NCI-H1694 treated with DMSO at 0.1 percent for 48 hours (cell line): ENCODE measurements at places on chromosomes 2 and 18.
A peak's percentile ranks its signal among the peaks of the same experiment; 100 is the strongest.

- no peak for DNase-seq
These were observed 8.9 kb upstream of the GIGYF2 start for GRCh38 chr2:232688201-232688600.

DNA sequence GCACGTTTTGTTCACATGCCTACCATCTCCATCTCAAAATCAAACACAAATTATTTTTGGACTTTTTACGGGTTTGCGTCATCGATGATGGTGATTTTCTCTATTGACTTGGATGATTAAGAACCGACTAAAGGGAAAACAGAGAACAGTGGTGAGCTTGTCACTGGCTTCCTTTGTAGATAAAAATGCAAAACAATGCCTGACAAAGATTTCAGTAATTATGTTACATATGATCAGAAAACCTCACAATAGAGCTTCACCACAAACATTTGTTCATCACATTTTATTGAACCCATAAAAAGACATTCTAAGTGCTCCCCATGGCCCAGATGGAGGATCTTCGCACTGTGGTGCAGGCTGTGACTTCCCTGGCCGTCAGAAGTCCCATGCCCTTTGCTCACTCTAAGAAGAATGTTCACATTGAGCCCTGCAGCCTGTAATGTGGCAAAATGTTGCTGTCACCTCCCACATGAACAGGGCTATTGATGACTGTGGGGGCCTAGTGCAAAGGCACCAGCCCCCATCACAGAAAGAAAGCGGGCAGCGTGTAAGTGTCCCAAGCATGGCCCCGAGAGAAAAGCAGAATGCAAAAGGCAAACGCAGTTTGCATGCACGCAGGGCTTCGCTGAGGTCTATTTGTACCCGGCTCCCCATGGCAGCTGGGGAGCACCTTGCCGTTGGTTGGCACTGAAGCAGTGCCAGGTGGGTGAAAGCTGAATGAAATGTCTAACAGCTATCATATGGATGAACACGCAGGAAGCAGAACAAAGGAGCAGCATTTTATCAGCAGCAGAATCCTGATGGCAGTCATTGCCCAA lies 60.6 kb downstream of the BCL2 start:
- DNase-seq, result peak; percentile 12

- DNase-seq, result no peak
These were observed 1.8 kb upstream of the PDE11A start for GRCh38 chr2:178074123-178075005.

DNA sequence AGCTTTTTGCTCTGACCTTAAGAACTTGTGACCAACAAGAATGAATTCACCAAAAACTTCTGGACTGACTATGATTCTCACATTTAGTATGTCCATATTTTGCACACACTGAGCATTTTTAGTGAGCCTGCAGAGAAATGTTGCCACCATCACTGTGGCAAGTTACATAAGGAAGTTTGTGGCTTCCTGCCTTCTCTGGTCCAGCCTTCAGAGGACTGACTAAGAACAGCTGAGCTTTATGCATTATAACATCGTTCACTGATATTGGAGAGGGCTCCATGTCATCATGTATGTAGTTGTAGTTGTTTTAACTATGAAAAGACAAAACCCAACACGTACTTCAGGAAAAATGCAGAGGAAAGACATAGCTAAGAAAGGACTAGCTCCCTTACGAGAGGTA lies 218.0 kb upstream of the CRIM1 start:
- DNase-seq, result no peak

- DNase-seq, result no peak
These were observed 236.1 kb downstream of the GCA start for GRCh38 chr2:162579986-162580385.

DNA sequence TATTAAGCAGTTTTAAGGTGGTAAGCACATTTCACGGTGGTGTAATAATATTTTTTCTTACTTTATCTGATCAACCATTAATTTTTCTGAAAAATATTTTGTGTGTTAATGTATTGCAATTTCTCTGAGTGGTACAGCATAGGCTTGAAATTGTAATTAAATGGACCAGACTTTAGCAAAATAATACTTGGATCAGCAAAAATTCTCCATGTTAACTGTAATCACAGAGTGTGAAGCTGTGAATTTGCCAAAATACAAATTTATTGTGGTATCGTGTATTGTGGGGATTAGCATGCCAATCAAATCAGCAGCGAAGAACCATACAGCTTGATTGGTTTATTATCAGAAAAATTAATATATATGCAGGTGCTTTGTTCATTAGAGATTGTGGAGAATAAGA lies 1088.9 kb upstream of the GYPC start:
- no peak for DNase-seq

GRCh38 chr18:56807901-56808300 lies 156.7 kb downstream of the WDR7 start:
- DNase-seq, result no peak

DNA sequence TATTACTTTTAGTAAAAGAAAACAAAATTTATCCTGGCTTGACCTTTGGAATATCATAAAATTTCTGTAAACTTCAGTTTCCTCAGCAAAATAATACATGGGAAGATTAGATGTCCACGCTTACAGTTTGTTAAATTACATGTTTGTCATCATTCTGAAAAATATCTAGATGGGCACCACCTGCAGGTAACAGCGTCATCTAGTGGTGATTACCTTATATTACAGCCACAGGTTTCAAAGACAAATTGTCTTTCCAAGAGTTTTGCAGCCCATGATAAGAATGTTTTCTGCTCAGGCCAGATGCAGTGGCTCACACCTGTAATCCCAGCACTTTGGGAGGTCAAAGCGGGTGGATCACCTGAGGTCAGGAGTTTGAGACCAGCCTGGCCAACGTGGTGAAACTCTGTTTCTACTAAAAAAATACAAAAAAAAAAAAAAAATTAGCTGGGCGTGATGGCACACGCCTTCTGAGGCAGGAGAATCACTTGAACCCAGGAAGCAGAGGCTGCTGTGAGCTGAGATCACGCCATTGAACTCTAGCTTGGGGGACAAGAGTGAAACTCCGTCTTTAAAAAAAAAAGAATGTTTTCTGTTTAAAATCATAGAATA lies 96.3 kb upstream of the RASGRP3 start:
- DNase-seq, result peak; percentile 12

GRCh38 chr2:178225006-178225805 lies 30.9 kb downstream of the OSBPL6 start:
- no peak for DNase-seq

DNA sequence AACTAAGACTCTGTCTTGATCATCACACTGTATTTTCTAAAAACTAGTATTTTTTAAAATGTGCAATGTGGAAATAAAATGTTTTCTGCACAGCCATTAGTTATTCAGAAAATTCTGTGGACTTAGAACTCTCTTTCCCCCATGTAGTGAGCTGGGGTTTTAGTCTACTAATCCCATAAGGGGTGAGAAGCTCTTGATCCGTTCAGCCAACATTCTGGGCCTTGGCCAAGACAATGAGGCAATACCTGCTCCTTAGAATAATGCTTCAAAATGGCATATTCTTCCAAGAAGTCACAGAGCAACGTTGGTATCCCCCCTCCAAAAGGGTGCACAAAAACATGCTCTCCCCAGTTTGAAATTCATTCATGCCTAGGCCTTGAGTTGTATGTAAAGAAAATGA lies 4.0 kb downstream of the REEP1 start:
- DNase-seq, result no peak

- no peak for DNase-seq
These were observed 251.5 kb upstream of the MGAT5 start for GRCh38 chr2:134002391-134002790.

DNA sequence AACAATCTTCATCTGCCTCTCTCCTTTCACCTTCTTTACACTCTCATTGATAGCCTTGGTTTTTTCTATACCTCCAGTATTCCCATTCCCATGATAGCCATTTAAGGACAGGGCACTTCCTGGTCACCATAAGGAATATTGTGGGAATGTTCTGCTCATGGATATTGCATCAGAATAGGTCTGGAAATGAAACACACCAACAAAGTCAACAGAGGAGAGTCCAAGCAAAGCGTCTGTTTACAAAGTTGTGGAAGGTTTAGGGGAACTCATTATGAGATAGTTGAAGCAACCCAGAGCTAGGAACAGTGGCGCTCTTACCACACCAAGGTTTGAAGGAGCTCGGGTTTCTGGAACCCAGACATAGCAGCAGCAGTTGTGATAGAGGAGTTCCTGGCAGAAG lies 150.3 kb upstream of the TNP1 start:
- no peak for DNase-seq

DNA sequence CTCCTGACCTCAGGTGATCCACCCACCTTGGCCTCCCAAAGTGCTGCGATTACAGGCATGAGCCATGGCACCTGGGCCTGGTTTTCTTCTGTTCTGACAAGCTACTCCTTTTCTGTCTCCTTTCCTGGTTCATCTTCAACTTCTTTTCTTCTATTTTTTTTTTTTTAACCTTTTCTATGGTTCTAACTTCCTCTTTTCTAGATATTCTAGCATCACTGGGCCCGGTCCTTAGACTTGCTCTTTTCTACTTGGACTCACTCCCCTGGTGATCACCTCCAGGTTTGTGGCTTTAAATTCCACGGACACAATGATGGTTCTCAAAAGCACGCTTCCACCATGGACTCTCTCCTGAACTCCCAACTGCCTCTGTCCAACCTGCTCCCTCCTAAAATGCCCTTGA lies 2.0 kb downstream of the EIF2AK2 start:
- DNase-seq, result no peak

DNA sequence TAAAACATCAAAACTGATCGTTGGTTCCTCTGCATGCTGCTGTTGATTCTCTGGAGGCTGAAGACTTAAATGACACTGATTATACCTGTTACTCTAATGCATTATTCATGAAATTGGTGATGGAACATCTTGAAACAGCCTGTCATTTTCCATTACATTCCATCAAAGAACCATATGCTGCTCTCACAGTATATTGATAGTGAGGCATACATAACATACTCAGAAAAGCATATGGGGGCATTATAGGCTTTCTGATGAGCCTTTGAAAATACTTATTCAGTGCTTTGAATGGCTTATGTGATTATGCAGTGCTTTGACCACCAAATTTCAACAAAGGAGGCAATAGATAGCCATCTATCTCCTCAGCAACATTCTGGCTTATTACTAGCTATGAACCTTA lies 392.1 kb downstream of the CDH19 start:
- no peak for DNase-seq

- DNase-seq, result peak; percentile 8
These were observed 1184.0 kb upstream of the GYPC start for GRCh38 chr2:125471963-125472362.

GRCh38 chr2:240374085-240374907 lies 61.2 kb upstream of the GPC1 start:
- no peak for DNase-seq

- no peak for DNase-seq
These were observed 627 bp upstream of the GALR1 start for GRCh38 chr18:77248873-77249568.

DNA sequence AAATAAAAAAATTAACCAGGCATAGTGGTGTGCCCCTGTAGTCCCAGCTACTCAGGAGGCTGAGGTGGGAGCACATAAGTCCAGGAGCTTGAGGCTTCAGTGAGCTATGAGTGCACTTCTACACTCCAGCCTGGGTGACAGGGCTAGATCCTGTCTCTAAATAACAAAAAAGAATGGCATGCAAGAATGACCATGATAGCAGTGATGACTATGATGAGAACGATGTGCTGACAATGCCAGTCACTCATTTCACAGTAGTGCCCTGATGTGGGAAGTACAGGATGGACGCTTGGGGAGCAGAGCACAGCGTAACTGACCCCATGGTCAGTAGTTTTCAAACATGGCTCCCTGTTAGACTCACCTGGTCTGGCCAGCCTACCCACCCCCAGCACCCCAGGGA lies 139.1 kb downstream of the VAPA start:
- DNase-seq, result no peak

DNA sequence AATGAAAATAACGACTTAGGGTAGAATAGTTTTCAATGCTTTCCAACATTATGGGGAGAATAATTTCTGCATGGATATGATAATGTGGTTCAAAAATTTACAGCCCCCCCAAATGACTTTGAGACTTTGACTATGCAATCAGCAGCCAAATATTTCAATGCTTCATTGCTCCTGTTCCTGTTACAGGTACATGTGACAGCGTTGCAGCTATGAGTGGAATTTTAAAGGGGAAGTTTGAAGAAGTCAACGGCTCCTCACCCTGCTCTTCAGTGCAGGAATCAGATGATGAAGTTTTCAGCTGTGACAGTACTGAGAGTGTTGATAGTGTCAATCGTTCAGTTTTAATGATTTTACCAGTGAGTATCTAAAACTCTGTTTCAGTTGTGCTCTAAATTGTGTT lies 25.1 kb downstream of the CSRNP3 start:
- no peak for DNase-seq

DNA sequence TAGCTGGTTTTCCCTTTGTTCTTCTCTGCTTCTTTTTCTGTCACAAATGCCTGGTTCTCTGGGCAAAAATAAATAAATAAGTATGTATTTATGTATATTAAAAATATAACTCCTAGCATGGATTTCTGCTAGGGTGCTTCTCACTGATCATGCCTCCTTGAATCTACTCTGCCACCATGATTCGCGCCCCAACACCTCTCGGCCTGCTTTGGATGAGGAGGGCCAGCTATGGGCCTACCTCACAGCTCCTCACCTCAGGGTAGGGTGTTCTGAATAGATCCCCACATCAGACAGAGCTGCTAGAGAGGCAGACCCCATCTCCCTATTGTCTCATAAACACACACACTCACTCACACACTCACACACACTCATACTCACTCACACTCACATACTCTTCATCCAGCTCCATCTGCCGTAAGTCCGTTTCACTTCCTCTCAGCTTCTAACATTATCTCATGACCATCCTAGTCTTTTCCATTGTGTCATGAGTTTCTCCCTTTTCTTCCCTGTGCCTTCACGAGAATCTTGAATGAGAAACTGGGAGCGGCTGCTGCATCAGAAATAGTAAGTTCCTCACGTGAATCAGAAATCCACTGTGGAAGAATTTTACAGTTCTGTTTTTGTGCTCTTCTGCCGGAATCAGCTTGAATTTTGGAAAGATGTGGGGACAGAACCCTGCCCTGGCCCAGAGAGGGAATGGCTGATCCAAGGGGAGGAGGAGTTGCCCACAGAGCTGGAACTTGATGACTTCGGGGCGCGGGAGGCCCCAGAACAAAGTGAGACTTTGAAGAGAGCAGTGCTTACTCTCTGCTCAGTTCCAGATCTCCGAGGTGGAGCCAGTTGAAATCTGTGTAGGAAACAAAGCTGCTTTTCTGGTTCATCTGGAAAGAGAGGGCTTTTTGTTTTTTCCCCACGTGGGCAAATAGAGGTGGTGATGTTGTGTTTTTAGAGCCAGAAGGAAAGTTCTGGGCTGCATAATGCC lies 20.9 kb downstream of the ANXA4 start:
- DNase-seq, result no peak

GRCh38 chr2:235694721-235695601 lies 201.1 kb downstream of the AGAP1 start:
- no peak for DNase-seq

GRCh38 chr18:3449512-3450011 lies 410 bp upstream of the TGIF1 start:
- DNase-seq, result peak; percentile 47

DNA sequence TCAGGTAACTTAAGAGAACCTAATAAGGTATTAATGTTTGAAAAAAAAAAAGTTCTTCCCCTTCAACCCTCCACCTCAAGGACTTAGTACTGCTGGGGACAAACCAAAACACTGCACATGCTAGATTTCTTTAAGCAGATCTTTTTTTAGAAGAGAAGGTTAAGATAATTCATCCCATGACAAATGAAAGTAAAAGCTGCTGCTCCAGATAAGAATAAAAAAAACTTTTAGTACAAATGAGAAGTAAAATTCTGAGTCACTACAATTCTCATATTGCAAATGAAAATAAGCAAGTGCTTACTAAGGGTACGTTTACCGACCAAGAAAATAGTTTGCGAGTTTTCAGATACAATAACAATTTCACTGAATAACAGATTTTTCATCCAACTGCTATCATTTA lies 8.9 kb downstream of the STAM2 start:
- no peak for DNase-seq

GRCh38 chr18:42155024-42155423 lies 200.0 kb downstream of the PIK3C3 start:
- peak; percentile 24 for DNase-seq
